ENCODE measurements at places on chromosomes 11 and 22.
A peak's percentile ranks its signal among the peaks of the same experiment; 100 is the strongest.

- DNase-seq: no peak
Measured at GRCh38 chr11:68683536-68684384, 584 bp upstream of the GAL start.

- DNase-seq: no peak
Measured at GRCh38 chr11:44067266-44067665, 1.2 kb downstream of the ACCS start.

DNA sequence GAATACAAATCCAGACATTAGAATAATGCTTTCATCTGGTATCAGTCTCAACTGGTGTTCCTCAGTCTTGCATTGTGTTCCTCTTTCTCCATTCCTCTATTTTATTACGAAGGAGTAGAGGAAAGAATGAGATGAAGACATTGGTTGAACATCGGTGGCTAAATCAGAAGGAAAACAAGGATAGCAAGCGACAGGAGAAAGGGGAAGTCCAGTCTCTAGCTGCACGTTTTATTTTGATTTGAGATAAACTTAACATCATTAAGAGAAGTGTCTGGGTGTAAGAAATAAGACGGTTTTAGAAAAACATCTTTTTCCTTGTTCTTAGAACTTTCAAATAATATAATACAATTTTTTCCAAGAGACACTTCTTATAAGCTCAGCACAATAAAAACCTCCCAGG is 6.2 kb downstream of the SOX6 start:
- DNase-seq: no peak

GRCh38 chr11:68505596-68505995 is 45.0 kb downstream of the PPP6R3 start:
- DNase-seq: no peak

DNA sequence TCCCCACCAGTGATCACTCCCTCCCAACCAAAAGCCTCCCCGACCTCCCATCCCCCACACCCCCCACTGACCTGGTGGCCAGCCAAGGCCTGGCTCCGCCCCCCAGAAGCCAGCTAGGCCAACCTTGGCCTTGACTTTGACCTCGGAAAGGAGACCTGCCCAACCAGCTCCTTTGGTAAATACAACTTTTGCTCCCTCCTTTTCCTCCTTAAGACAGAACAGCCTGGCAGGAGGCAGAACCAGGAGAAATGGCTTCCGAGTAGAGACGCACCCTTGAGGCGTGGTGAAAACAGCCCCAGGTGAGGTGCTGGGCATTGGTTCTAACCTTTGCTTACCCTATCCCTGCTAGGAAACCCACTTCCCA is 27.0 kb downstream of the PLEKHA7 start:
- DNase-seq: no peak

- no peak for DNase-seq
Measured at GRCh38 chr11:12123273-12123672, 12.9 kb downstream of the MICAL2 start.

GRCh38 chr11:134503596-134503995 is 91.6 kb upstream of the B3GAT1 start:
- no peak for DNase-seq

GRCh38 chr11:108959105-108959761 is 294.4 kb downstream of the DDX10 start:
- DNase-seq: no peak

- no peak for DNase-seq
Measured at GRCh38 chr11:67282155-67282875, 6.8 kb upstream of the ANKRD13D start.

GRCh38 chr11:10701982-10702381 is 8.4 kb upstream of the IRAG1 start:
- no peak for DNase-seq

DNA sequence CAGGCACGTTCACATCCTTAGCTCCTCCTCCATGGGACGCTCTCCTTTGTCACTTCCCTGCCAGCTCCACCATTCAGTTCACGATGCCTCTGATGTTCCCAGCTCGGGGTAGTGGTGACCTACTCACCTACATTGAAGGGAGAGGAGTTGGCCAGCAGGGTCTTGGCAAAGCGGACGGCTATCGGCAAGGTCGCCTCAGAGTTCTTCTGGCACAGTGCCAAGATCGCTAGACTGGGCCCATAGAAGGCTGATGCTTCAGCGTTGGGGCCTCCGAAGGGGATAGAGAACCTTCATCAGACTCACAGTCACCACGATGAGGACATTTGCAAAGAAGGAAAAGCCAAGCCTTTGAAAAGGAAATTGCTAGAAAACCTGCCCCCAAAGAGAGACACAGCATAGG is 3.0 kb downstream of the CBLIF start:
- DNase-seq: no peak

- no peak for DNase-seq
Measured at GRCh38 chr11:132623511-132623910, 908.8 kb downstream of the OPCML start.

- no peak for DNase-seq
Measured at GRCh38 chr11:110425751-110426545, 3.8 kb upstream of the FDX1 start.

DNA sequence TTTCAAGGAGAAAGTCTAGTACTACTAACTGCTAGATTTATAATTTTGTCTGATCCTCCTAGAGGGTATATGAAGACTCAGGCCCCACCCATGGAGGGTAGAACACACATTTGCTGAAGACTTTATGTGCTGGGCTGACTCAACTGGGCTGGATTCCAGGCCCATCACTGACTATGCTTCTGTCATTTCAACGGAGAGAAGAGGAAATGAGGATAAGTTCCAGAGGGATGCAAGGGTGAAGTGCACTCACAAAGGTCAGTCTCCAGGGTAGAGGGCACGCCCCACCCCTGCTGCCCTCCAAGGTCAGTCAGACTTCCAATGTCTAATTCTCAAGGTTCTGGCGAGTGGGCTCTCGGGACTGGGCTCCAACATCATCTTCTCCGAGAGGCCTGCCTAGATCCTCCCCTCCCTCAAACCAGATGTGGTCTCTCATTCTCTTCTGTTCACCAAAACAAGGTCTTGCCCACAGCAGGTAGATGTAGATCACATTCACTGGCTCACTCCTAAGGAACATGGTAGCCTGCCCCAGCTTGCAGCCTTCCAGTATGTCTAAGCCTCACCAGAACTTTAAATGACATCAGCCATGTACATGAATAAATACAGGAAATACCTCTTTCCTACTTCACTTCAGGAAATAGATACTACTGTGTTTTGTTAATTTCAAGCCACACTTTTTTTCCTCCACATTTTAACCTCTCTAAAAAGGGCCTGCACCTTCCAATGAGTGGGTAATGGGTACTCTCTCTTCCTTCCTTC is 7.3 kb upstream of the C11orf86 start:
- DNase-seq: no peak

DNA sequence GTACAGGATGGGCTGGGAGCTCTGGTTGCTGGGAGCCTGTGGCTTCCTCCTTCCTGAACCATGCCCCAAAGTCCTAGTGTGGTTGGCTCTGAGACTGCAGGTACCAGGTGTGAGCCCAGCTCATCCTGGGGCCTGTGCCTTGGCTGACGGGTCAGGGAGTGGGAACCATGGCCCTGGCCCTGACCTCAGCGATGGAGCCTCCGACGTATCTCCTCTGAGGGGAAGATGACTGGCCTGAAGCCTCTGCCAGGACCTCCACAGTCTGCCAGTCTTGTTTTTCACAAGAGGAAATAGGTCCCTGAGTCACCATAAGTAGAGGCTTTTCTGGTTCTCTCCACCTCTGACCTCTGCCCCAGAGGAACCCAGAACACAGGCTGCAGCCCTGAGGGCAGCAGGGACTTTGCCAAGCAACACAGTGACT is 3.4 kb downstream of the RCE1 start:
- DNase-seq: no peak

GRCh38 chr11:65817312-65817834 is 16.4 kb upstream of the SNX32 start:
- no peak for DNase-seq

DNA sequence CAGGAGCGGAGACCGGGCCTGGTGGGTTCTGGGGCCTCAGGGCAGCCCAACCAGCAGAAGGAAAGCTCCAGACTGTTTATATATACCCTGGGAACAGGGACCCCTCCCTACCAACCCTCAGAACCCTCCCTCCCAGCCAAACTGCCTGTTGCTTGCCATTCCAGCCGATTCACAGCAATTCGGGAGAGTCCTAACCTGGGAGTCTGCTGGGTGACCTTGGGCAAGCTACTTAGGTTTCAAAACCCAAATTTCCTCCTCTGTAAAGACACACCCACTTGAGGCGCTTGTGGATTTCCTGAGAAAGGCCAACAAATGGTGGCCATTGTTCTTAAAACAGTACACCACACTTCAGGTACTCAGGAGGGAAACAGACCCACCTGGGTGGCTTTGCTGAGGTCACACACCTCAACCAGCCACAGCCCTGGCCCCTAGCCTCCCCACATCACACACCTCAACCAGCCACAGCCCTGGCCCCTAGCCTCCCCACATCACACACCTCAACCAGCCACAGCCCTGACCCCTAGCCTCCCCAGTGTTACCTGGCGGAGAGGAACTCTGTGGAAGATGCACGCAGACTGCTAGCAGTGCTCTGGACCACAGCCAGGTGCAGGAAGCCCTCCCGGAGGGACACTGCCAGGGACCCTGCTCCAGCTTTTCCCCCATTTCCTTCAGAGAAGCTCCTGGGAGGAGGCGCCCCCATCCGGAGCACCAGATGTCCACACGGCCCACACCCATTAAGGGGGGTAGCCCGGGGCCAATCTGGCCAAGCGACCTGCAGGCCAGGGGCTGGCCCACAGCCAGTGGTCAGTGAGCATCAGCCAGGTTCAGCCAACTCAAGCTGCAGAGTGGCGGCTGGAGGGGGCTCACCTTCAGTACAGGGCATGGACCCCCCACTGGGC is 6.2 kb downstream of the SHISA8 start:
- DNase-seq: no peak

DNA sequence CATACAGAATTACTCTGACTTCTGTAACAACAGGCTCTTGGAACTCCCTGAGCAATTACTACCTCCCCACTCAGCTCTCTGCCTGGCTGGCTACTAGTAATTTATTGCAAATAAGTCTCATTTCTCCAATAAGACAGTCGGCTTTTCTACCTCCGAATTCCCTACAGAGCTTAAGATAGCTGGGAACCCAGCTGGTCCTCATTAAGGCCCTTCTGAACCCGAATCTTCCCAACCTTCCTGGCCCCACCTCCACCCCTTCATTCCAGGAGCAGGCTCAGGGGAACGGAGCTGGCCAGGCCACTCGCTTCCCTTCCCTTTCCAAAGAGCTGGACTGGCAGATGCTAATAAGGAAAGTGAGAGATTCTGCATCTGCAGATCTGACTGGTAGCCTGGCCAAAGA is 21.6 kb downstream of the TMPRSS5 start:
- no peak for DNase-seq

DNA sequence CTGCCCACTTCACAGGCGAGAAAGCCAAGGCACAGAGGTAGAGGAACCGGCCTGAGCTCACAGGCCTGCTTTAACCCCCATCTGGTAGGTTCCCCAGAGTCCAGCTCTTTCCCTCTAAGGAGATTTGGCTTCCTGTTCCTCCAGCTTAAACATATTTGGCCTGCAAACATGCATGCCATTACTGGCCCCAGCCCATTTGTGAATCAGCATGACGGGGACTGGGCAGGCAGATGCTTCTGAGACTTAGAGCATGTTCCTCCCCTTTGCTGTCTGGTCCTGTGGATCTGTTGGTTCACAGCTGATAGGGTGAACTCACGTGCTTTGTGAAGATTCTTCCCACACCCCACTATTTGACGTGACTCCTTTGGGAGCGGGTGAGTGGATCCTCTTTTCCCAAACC is 12.6 kb downstream of the CHST1 start:
- no peak for DNase-seq

GRCh38 chr11:131584785-131585592 is 214.6 kb downstream of the NTM start:
- DNase-seq: no peak

GRCh38 chr11:41978945-41979344 is 519.5 kb upstream of the LRRC4C start:
- no peak for DNase-seq

GRCh38 chr22:19003508-19003907 is 67.4 kb upstream of the PRODH start:
- no peak for DNase-seq

GRCh38 chr22:30340911-30341685 is 14.4 kb upstream of the TBC1D10A start:
- DNase-seq: no peak

- no peak for DNase-seq
Measured at GRCh38 chr11:129319751-129320150, 55.9 kb upstream of the BARX2 start.

- DNase-seq: no peak
Measured at GRCh38 chr11:32434356-32435151, 785 bp downstream of the WT1 start.

- no peak for DNase-seq
Measured at GRCh38 chr11:33403344-33403743, 146.2 kb downstream of the HIPK3 start.

GRCh38 chr11:85307366-85307765 is 319.8 kb downstream of the DLG2 start:
- no peak for DNase-seq

- DNase-seq: no peak
Measured at GRCh38 chr11:126462422-126462821, 106.9 kb downstream of the ST3GAL4 start.

- peak; percentile 19 for DNase-seq
Measured at GRCh38 chr11:43282607-43283440, 29.0 kb upstream of the API5 start.

DNA sequence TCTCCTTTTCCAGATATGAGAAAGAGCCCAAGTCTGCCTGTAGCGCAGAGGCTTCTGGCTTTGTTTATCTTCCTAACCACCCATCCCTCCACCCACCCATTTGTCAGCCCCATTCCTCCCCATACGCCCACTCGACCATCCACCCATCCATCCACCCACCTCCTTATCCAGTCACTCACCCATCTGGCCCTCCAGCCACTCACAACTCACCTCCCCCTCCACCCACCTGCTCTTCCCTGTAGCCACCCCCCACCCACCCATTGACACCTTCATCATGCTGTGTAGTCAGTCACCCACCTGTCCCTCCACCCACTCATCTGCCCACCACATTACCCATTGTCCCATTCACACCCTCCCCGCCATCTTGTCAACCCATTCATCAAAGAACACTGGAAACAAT is 5.5 kb downstream of the CST6 start:
- no peak for DNase-seq

- DNase-seq: no peak
Measured at GRCh38 chr11:65488273-65489034, 10.4 kb upstream of the MALAT1 start.

DNA sequence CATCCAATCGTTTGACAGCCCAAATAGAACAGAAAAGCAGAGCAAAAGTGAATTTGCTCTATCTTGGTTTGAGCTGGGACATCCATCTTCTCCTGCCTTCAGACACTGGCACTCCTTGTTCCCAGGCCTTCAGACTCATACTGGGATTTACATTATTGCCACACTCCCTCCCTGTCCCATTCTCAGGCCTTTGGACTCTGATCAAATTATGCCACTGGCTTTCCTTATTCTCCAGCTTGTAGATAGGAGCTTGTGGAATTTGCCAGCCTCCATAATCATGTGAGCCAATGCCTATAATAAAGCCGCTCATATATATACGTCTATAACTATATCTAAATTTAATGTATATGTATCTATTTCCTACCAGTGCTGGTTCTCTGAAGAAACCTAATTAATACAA is 568.3 kb upstream of the KIRREL3 start:
- no peak for DNase-seq
